ENCODE measurements at places on chromosomes 1 and 21.

- DNase-seq: no peak
Measured at GRCh38 chr1:234503193-234504050, 24.4 kb upstream of the TARBP1 start.

- DNase-seq: no peak
Measured at GRCh38 chr1:84712276-84712874, 22.1 kb upstream of the SSX2IP start.

DNA sequence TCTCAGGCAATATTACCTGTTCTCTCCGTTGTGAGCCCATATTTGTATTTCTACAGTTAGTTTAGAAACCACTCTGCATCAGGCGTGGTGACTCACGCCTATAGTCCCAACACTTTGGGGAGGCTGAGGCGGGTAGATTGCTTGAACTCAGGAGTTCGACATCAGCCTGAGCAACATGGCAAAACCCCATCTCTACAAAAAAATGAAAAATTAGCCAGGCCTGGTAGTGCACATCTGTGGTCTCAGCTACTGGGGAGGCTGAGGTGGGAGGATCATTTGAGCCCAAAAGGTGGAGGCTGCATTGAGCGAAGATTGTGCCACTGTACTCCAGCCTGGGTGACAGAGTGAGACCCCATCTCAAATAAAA, 19.7 kb upstream of the ID3 start:
- DNase-seq: no peak

GRCh38 chr1:207033302-207033701, 746 bp upstream of the C1orf116 start:
- no peak for DNase-seq

DNA sequence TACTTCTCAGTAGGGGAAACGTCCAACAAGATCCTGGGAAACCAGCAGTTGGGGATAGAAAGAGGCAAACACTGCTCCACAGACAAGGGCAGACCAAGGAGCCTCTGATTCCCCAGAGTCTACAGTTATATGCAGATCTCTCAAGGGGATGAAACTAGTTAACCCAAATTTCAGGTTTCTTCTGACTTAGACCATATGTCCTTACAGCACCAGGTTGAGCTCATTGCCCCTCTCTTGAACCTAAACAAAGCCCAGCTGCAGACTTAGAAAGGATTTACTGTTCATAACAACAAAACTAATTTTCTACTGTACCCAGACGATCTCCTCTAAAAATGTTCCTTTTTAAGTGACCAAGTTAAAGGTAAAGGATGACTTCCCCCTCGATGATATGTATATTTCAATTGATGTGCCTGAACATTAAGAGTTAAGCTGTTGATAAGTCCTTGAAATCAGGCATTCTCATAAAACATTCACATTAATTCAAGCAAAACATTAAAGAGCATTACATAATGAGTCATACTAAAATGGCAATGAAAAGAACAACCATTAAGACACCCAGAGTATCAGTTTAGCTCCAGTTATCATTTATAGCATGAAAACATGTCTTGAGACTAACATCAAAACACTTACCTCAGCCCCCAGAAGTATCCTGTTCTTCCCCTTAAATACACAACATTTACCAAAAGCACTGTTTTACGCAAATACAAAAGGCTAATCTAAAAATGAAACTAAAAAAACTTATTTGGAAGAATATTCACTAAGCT, 24.1 kb downstream of the SMYD3 start:
- DNase-seq: no peak

DNA sequence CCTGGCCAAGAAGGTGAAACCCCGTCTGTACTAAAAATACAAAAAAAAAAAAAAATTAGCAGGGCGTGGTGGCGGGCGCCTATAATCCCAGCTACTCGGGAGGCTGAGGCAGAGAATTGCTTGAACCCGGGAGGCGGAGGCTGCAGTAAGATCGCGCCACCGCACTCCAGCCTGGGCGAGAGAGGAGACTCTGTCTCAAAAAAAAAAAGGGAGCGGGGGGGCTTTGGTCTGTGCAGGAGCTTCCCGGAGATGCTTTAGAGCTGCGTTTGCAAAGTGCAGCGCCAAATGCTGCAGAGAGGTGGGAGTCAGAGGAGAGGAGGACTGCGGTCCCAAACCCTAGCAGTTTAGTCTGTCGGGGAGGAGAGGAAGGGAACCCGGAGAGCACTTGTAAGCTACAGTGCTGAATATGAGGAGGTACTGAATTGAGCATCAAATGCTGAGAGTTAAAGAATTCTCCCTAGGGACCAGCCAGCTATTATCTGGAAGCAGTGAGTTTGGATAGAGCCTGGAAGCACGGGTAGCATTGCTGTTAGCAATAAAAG, 569 bp downstream of the FALEC start:
- no peak for DNase-seq

GRCh38 chr1:240878631-240879030, 266.7 kb upstream of the GREM2 start:
- DNase-seq: no peak

DNA sequence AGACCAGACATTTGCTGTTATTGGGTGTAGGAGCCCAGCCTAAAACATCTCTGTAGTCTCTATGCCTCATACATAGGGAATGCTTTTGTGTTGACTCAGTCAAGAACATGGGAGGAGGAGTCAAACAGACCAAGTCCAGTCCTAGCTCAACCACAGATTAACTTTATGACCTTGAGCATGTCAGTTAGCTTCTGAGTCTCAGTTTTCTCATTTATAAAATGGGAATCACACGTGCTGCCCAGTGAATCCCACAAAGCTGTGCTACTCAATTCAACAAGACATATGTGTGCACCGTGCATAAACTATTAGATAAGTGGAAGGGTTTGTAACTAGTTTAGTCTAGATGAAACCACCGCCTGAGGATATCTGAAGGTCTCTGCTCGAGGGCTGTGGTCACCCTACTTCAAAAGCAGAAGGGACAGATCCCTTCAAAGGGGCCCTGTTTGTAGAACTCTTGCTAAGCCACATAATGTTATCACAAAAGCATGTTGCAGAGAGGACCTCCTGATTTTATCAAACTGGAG, 109.5 kb upstream of the NFIA start:
- no peak for DNase-seq

GRCh38 chr1:28258628-28259251, 578 bp upstream of the SESN2 start:
- no peak for DNase-seq

GRCh38 chr21:44695641-44696040, 1.3 kb upstream of the KRTAP10-12 start:
- DNase-seq: no peak

- no peak for DNase-seq
Measured at GRCh38 chr1:109757936-109758786, 5.6 kb downstream of the EPS8L3 start.

DNA sequence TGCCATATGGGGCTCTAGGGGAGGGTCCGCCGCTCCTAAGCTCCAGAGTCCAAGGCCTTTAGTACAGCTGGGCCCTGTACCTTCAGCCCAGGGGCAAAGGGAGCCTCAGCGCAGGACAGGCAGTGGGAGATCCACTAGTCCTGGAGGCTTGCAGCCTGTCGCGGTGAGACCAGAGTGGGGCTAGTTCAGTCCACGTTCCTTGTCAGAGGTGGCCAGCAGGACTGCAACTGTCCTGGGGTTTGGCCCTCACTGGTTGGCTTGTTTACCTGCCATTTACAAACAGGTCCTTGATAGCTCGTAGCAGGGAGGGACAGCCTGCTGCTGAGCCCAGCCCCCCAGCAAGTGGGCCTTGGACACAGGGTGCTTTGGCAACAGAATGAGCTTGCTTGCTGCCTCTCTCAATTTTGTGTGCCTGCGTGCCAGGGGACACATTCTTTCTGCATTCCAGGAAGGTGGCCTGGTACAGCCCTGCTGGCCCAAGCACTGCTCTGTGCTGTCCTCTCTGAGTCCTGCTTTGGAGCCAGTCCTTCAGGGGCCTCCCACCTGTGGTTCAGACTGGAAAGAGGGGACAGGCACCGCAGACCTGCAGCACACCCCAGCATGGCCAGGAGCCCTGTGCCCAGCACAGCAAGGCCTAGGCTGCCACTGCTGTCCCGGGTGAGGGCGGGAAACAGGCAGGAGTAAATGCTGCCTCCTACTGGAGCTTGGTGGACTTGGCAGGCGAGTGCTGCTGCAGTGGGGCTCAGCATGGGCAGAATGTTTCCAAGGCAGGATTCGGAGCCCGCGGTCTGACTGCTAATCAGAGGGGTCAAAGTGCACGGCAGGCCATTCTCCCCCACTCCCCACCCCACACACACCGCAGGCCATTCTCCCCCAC, 15.2 kb downstream of the H6PD start:
- peak; percentile 13 for DNase-seq

DNA sequence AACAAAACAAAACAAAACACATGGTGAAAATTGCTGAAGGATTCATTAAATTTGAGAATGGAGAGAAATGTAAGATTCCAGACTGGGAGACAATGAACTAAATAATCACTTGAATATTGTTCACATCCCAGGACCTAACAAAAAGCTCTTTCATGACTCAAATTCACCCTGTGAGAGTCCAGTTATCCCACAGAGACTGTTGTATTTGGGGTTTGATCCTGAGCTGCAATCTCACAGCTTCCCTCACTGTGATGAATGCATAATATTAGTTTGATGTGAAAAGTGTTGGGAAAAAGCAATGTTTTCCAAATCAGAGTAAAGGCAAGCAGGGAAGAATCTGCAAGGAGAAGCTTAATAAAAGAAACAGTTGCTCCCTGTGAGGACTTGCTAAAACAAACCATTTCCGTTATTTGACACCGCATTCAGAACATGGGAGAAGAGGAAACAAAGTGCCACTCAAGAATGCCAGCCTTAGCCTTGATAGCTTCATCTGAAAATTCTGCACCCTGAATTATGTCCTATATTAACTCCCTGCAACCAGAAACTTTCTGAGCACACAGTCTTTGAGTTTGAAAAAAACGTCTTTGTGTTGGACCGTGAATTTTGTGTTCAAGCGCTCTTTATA, 208.8 kb downstream of the DAB1 start:
- no peak for DNase-seq

DNA sequence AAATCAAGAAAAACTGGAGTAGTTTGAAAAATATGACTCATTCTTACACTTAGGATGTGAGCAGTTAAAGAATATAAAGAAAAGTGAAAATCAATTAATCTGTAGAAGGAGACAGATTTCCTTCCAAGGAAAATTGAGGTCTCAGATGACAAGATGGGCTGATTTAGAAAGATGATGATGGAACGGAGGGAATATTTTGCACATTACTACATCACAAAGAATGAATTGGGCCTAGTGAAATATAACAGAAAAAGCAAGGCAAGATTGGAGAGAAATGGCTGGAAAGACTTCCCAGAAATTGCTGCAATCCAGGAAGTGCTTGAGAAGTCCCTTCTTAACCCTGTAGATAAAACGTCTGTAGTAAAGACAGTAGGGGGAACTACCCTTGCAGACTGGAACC, 169.1 kb upstream of the SYT6 start:
- DNase-seq: no peak

DNA sequence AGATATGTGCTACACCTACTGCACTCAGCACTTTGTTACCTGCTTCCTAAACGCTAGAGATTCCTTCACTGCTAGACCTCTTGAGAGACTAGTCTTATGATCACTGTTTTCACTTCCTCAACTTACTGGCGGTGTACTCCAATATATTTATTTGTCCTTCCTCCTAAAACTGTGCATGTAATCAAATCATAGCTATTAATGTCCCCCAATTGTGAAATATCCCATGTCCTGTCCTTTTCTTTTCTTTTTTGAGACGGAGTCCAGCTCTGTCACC, 3.4 kb downstream of the SOAT1 start:
- DNase-seq: no peak

Measured in activated CD4-positive, alpha-beta T cell treated with anti-CD3 and anti-CD28 coated beads for 4 hours (primary cell).